ENCODE measurements at places on chromosomes 7 and 10.
A peak's percentile ranks its signal among the peaks of the same experiment; 100 is the strongest.

DNA sequence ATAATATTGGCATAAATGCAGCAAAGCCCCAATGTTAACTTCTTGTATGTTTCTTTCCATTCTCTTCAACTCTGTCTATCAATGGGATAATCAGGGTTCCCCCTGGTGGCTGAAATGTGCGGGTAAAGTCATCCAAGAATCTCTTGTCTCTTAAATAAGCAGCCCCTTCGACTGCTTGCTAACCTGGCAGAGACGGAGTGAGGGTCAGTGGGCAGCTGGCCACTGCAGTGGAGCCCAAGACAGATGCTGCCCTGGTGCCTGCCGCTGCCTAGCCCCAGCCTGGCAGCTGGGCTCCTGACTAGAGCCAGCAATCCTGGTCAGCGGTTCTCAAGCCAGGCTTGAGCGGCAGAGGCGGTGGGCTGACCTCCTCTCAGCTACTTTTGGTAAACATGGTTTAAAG lies 248.9 kb downstream of the COBL start:
- no peak for DNase-seq

DNA sequence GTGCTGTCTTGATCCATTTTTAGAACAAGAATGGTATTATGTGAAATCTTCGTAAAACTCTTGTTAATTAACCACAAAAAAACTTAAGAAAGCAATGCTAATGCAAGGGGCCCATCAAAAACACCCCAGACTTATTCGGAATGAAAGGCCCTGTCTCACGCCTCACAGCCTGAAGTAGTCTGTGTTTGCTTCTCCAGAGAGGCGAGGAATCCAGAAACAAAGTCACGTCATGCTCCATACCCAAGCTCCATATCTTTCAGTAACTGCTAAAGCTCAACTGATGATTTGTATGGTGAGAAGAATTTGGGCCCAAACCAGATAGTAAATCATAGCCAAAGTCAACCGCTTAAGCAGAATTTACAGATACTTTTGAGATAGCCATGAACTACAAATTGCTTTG lies 155.4 kb downstream of the ATE1 start:
- DNase-seq = no peak

DNA sequence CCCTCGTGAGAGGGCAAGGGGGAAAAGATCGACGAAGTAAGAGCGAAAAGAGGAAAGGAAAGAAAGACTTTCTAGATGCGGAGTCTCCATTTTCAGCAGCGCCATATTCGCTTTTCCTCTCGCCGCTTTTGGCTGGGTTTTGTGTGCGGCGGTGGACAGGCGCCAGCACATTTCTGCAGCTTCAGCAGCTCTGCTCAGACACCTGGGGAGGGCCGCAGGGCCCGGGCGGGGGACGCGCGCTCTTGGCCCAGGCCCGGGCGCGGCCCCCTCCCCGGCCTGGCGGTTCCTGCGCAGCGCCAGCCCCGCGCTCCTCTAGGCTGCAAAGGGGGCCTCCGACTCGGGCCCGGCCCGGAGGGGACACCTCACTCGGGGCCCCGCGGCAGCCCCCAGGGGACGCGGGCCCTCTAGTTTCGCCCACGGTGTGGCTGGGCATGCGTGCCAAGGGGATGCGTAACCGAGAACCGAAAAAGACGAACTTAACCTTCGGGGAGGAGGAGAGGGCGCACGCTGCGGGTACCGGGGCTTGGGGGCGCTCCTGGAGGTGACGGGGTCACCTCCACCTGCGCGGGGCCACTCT lies 34.5 kb upstream of the EBLN1 start:
- DNase-seq = no peak

GRCh38 chr10:34824870-34825269 lies 9.8 kb upstream of the PARD3 start:
- no peak for DNase-seq

- no peak for DNase-seq
Observed at GRCh38 chr10:117553142-117553814, 10.7 kb downstream of the EMX2 start.

DNA sequence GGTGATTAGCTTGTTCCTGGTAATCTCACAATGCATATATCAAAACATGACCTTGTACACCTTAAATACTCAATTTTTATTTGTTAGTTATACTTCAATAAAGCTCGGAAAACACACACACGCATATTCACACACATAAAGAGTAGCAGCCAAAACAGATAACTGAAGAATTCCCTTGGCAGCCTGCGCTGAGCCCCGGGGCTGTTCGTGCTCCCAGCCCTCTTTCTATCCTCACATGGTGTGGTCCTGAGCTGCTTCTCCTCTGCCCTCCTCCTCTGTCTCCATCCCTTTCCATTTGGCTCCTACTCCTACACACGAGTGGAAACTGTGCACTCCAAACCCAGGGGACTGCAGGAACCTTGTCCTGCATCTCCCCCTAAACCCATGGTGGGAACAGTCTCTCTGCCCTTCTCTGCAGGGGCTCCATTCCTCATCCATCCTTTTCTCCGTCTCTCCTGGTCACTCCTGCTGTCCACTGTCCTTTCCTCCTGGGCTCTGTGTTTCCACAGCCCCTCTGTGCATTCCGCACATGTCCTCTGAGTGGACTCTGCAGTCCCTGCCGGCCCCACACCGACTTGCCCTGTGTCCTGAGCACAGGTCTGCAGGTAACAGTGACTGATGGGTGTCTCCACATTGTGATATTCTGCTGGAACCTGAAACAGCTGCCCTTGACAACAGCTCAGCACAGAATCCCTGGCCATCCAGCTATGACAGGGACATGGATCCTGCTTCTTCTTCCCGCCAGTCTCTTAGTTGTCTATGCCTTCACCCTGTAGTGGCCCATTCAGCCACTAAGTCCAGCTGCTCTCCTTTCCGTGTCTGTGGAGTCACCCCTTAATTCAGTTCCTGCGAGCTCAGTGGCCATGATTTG lies 216.8 kb upstream of the ZNF32 start:
- no peak for DNase-seq

GRCh38 chr10:78742406-78742729 lies 326.4 kb upstream of the ZMIZ1 start:
- no peak for DNase-seq

DNA sequence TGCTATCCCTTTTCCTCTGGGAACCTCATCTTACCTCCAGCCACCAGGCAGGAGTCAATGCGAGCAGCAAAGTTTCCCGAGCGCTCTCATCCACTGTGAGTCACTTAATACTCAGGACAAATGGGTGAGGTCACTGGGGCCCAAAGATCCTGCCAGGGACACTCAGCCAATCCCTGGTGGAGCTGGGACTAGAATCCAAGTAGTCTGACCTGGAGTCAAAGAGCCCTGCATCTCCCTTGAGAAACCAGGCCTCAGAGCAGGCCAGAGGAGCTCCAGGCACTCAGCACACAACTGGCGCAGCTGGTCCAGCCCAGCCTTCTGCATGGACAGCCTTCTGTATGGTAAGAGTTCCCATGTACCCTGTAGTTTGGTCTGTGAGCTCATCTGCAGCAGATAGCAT lies 142.3 kb downstream of the MAPK8 start:
- no peak for DNase-seq

- DNase-seq = no peak
Observed at GRCh38 chr10:103845972-103846371, 9.4 kb downstream of the SH3PXD2A start.

DNA sequence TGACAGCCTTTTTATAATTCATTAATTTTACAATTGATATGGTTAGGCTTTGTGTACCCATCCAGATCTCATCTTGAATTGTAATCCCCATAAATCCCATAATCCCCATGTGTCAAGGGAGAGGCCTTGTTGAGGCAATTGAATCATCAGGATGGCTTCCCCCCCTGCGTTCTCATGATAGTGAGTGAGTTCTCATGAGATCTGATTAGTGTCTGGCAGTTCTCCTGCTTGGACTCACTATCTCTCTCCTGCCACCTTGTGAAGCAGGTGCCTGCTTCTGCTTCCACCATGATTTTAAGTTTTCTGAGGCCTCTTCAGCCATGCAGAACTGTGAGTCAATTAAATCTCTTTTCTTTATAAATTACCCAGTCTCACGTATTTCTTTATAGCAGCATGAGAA lies 165.7 kb upstream of the GNAI1 start:
- no peak for DNase-seq

DNA sequence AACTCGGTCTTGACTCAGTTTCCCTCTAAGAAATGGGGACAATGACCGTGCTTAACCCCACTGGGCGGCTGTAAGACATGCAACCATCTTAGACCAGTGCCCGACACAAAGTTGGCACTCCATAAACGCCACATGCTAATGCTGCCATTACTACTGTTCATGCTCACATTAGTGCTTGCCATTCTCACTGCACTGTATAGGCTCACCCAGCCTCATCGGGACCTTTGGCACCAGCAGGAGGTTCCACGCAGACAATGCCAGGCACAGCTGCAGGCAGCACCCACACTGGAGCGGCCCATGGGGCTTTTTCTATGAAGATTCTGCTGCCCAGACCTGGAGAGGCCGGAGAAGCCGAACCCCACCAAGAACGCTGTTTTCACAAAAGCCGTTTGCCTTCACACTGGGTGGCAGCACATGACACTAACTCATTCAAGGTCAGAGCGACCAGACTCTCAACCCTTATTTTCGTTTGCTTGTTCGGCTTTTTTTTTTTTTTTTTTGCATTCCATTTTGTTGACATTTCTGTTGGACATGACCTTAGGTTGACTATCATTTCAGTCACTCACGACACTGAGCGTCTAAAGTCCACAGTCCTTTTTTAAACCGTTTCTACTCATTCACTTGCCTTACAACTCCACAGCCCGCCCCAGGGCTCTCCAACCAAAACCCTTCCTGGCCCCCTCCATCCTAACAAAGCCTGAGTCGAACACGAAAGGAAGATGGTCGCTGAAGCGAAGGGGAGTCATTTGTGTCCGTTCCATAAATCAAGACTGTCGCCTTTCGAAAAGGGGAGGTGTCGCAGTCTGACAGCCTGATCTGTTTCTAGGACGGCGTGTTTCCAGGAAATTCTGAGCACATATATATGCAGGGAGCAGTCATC lies 124.4 kb upstream of the RNF32 start:
- DNase-seq = no peak

GRCh38 chr7:36182854-36183604 lies 30.0 kb downstream of the EEPD1 start:
- no peak for DNase-seq

DNA sequence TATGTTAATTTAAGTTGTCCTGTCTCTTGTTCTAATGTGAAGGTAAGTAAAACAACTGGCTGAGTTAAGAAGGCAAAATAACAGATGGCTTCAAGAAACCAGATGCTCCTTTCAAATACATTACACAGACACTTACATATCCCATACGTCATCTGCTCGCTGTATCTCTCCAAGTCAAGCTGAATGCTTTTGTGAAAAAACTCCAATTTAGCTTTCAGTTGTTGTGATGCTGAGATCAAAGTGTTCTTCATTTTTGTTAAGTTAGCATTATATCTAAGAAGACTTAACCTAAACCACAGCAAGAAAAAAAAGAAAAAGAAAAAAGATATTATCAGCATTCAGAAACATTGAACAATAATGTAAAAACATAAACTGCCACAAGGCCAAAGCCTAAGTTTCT lies 18.5 kb upstream of the ERLIN1 start:
- no peak for DNase-seq

DNA sequence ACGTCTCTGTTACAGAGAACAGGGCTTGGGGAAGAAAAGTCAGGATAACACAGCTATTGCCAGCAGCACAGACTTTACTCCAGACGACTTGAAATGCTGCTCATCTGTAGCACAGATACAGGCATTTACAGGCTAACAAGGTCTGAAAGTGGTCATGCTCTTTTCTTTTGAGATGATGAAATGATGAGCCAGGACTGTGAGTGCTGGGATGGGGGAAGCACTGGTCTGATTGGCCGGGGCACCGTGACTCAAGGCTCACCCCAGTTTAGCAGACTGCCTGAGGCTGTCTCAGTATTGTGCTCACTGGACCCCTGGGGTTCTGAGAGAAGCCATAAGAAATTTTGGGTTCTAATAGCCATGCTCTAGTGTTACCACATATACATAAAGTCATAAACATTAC lies 12.4 kb downstream of the SMKR1 start:
- DNase-seq = no peak

DNA sequence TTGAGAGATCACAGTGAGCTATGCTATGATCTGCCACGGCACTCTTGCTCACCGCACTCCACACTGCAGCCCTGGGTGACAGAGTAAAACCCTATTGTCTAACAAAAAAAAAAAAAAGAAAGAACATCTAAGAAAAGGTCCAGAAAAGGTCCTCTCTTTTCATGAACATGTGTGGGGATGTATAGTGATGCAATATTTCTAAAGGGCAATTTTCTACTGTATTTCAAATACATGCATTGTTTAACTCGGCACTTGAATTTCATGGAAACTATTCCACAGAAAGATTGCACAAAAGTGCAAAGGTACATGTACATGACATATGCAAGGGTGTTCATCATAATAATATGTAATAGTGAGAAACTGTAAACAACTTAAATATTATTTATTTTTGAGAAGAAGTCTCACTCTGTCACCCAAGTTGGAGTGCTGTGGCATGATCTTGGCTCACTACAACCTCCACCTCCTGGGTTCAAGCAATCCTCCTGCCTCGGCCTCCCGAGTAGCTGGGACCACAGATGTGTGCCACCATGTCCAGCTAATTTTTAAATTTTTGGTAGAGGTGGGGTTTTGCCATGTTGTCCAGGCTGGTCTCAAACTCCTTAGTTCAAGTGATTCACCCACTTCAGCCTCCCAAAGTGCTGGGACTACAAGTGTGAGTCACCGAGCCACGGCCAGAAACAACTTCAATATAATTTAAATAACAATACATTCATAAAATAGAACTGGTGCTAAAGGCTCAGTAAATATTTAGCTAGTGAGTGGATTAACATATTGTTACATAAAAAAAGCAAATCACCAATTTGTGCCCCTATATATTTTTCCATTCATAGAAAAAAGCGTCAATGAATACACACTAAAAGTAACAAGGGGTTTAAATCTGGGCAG lies 1.3 kb upstream of the PPRC1 start:
- DNase-seq = no peak

DNA sequence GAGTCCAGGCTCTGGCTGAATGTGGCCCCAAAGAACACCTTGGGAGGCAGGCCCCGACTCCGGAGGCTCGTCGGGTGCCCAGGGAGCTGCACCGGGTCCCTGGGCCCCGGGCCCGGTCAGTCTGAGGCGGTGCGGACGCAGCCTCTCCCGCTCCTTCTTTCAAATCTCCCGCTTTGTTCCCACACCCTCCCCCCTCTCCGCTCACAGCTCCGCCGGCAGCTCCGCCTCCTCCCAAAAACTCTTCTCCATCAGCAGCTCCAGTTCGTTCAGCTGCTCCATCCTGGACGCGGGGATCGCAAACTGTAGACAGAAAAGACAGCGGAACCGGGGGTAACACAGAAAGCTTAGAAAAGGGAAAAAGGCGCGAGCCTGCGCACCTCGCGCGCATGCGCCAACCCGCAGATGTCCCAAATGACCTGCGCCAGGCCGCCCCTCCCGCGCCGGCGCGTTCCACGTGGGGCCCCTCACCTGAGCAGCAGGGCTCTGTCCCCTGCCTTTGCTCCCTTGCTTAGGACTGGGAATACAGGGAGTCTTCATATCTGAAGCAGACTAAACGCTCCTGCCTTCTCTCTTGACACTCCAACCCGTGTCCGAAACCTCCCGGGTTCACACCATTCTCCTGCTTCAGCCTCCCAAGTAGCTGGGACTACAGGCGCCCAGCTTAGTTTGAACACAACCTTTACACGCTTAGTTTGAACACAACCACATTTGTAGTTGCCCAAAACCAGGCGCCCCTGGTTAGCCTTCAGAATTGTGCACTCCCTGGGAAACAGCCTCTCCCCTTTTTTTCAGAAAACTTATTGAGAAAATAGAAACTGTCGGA lies at the start of gene DNA2:
Gene DNA2 (minus strand): TSS at position 388 of the 823 bp plus-strand sequence. CDS start 109 bp downstream, at position 279.
- DNase-seq = peak; percentile 57

GRCh38 chr7:72444026-72444776 lies 32.1 kb upstream of the CALN1 start:
- DNase-seq = no peak

- DNase-seq = no peak
Observed at GRCh38 chr7:21169667-21170580, 258.0 kb upstream of the SP4 start.

GRCh38 chr7:79454361-79454960 lies 994 bp upstream of the MAGI2 start:
- no peak for DNase-seq

Measured in stimulated activated CD8-positive, alpha-beta memory T cell treated with anti-CD3 and anti-CD28 coated beads, Interleukin-15, amount 100 ng/mL, for 4 hours (primary cell).